ENCODE measurements at places on chromosomes 13 and 19.

DNA sequence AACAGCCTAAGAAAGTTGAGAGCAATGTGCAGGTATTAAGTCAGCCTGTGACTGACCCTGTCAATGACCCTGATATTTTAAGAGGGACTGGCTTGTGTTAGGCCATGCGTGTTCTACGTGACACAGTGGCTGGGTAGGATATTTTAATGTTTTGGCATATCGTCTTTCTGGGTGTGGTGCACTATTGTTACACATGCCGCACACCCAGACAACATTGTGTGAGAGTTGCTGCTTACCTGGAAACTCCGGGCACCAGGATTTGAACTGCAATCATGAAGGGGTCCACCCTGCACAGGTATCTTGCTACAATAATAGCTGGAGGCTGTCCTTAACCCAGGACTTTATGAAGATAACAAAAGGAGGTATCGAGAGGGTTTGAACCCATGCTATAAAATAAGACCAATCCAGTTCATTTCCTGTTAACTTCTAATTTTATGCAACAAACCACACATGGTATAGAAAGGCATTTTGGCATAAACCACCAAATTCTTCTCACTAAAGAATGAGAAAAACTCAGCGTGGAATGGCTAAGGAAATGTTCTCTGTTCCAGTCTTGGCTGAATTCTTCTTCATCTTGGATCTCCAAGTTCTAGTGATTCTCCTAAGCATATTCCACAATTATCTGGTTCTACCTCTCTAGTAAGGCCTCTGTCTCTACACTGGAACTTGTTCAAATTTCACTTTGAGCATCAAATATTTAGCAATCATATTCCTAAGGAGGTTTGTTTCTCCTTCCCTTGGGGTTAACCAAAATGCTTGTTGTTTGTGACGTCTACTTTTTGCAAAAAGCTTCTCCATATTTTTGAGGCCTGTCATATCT is 38.7 kb upstream of the POMP start:
- no peak for DNase-seq

DNA sequence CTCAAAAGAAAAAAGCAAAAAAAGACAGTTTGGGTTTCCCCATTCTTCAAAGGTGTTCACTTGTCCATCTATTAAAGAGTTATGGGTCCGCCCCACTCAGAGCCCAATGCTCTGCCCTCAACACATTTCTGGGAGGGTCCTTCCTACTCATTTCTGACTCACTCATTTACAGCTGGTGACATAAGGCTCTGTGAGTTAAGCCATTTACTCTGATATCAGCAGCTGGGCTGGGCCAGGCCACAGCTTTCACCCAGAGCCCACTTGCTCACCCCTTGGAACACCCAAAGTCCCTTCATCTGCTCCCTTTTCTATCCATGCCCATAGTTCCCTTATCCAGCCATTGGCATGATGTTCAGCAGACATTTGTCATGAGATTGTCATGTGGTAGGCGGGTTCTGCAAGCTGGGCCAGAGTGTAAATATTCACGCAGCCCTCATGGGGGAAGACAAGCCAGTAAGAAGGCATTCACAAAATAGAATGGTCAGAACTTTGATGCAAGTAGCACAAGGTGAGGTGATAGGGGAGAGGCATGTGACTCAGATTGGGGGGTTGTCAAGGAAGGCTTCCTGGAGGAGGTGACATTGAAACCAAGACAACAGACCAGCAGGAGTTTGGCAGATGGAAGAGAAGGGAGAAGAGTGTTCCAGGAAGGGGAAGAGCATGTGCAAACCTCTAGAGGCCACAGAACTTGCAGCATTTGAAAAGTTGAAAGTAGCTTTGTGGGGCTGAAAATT is 5.9 kb downstream of the MAST1 start:
- no peak for DNase-seq

GRCh38 chr19:7159105-7159933 is 89.8 kb downstream of the ZNF557 start:
- DNase-seq, result peak; percentile 28

DNA sequence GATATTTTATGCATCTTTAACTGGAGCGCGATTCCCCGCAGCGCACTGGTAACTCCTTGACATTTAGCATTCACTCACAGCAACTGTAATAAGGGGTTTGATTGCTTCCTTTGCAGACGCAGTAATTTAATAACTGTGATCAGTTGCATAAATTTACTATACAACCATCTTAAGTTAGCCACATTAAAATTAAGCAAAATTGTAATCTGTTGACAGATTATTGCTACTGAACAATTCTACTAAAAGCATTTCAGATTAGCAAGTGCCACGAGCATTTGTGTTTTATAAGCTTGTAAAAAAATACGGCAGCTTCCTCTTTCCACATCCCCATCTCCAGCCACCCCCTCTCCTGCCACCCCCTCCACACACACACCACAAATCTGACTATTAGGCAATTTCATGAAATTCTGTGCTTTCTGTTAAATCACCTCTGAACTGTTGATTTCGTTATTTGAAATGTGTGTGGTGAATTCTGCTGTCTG is 44.4 kb downstream of the TSHZ3 start:
- no peak for DNase-seq

GRCh38 chr19:6963937-6964336 is 57.3 kb downstream of the MBD3L2B start:
- DNase-seq, result no peak

DNA sequence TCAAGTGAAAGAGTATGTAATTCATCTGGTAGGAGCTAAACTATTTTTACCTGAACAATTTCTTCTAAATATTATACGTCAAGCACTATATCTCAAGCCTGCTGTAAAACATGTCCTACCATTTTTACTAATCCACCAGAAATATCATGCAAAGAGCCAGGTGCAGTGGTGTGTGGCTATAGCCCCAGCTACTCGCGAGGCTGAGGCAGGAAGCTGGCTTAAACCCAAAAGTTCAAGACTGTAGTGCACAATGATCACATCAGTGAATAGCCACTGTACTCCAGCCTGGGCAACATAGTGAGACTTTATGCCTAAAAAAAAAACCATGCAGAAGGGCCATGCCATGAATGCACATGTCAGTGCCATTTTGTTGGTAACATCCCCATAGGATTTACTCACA is 20.7 kb upstream of the CLN5 start:
- no peak for DNase-seq

DNA sequence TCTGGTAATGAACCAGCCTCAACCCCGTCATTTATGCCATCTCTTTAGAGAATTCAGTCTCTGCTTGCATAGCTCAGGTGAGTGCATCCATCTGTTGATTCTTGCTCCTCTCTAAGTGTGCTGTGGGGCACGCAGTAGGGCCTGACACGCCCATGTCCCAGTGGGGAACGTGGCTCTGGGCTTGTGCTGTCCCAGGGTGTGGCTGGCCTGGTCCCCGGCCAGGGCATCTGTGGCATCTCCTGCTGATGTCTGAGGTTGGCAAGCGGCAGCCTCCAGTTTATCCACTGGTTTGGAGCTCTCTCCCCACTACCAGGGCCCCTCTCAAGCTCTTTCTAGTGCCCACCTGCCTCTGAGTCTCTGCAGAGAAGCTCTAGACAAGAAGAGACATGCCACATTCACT is 146.6 kb upstream of the GJB6 start:
- no peak for DNase-seq

DNA sequence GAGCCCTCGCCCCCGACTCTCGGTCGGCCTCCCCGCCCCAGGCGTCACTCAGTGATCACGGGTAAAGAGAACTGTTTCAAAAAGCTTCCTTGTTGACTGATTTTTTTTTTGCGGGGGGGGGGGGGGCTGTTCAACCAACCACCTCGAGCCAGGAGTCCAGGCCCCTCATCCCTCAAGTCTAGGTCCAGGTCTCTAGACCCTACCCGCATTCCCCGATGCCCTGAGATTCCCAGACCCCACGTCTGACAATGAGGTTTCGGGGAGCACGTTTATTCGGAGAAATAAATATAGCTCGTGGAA is 4.3 kb downstream of the HRC start:
- DNase-seq, result no peak

DNA sequence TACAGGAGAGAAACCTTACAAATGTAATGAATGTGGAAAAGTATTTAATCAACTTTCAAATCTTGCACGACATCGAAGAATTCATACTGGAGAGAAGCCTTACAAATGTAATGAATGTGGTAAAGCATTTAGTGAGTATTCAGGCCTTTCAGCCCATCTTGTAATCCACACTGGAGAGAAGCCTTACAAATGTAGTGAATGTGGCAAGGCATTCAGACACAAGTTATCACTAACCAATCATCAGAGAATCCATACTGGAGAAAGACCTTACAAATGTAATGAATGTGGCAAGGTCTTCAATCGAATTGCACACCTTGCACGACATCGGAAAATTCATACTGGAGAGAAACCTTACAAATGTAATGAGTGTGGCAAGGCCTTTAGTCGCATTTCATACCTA is 13.6 kb upstream of the ZNF610 start:
- no peak for DNase-seq

DNA sequence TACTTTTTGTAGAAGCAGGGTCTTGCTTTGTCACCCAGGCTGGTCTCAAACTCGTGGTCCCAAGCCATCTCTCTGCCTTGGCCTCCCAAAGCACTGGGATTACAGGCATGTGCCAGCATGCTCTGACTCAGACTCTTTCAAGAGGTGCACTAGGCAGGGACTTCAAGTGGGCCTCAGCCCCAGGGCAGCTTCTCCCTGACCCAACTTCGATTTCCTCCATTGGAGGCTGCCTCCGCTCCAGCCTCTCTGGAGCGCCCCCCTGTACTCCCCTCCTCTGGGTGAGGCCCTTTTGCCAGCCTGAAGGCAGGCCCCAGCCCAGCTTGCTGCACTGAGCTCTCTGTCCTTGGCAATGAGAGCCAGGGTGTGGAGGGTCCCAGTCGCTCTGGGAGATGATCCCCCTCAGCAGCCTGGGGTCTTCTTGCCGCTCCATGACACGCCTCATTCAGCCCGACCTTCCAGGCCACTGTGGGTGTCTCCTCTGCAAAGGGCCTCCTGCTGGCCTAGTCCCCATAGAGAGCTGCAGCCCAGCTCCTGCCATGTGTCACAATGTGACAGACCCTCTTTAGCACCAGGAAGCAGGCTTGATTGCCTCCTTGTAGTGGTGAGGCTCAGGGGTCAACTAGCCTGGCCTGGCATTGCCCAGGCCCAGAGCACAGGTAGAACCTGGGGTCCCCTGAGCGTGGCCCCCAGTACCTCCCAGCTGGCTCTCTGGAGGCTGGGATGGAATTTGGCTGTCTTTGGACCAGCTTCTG is 16.4 kb downstream of the CARM1 start:
- DNase-seq, result no peak

DNA sequence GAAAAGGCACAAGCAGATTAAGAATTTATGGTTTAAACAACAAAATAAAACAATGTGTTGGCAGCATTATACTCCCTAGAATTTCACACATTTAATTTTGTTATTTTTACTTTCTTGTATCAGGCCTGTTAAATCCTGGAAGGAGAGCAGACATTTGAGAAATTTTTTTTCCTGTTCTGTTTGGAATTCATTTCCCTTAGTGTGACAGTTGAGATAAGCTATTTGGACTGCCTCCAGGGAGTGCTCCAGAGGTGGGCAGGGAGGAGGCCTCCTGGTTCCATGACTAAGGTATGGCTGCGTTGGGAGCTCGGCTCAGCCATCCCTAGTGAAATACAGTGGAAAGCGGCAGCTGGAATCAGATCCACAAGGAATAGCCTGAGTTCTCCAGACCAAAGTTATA is 185.7 kb downstream of the KCNRG start:
- no peak for DNase-seq

DNA sequence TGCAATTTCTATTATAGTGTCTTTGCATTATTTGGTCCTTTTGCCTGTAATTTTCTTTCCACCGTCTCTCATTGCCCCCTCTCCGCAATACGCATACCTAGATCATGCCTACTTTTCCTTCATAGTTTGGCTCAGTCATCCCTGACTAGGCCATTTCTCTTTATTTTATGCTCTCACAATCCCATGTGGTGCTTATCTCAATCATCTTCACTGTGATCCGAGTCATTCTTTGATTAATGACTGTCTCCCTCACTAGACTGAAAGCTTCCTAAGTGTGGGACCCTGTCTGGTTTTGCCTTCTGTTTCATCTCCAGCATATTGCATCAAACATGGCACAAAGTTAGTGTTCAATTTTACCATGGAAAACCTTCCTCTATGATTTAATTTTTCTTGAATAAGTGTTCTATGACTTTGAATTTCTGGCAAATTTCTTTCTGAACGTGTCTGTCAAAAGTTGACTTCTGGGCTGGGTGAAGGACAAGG is 43.7 kb upstream of the OLFM4 start:
- no peak for DNase-seq

- DNase-seq, result no peak
These were observed 204.1 kb downstream of the KATNAL1 start for GRCh38 chr13:30103161-30103840.

DNA sequence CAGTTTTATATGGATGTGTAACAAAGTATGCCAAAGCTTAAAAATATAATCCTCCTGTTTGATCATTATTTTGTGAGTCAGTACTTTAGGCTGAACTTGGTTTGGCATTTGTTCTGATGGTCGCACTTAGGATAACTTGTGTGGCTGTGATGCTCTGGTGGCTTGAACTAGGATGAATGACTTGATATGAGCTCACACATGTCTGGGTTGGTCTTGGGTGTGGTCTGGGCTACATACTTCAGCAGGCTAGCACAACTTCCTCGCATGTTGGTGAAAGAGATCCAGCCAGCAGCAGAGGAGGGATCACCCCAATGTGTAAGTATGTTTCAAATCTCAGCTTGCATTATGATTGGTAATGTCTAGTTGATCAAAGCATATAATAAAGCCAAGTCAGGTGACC is 969.1 kb upstream of the PCDH9 start:
- DNase-seq, result no peak

GRCh38 chr13:112940236-112940635 is 28.8 kb upstream of the MCF2L start:
- no peak for DNase-seq

- no peak for DNase-seq
These were observed 1203.3 kb downstream of the UQCRFS1 start for GRCh38 chr19:28009696-28010095.

- DNase-seq, result no peak
These were observed 24.0 kb upstream of the OLFM4 start for GRCh38 chr13:53004573-53004972.

GRCh38 chr19:47096721-47097120 is 16.9 kb downstream of the ZC3H4 start:
- DNase-seq, result no peak

DNA sequence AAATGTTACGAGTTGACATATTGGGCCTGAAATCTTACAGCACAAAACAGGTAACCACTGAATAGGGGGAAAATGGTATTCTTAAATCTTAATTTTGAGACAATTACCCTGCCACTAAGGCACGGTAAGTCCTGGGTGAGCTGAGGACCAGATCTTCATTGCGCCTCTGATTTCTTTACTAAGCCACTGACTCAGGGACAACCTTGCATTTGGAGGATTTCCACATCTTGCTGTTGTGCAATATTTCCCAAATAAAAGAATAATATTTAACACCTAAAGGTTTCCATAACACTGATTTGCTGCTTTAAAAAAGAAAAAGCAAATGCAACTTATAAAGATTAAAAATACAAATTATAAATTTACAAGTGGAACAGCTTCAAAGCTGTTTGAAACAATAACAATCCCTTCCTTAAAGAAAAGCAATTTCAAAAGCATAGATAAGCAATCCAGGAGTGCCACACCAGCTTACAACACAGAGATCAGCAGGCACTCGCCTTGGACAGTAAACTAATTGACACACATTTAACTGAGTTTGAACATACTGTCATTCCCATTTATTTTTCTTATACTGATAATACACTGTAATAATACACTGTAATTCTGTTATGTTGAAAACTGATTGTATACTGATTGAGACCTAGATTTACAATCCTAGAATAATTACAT is 79.6 kb upstream of the DOCK9 start:
- DNase-seq, result no peak

All from GOT3 (cell line).